ENCODE measurements at places on chromosomes 6 and 20.

GRCh38 chr20:9281803-9282202 lies 212.9 kb downstream of the PLCB4 start:
- no peak for DNase-seq

GRCh38 chr20:34074101-34074760 lies 37.8 kb downstream of the EIF2S2 start:
- DNase-seq: no peak

GRCh38 chr6:135403584-135403983 lies 94.0 kb downstream of the AHI1 start:
- DNase-seq: no peak

- no peak for DNase-seq
Observed at GRCh38 chr6:44078827-44079671, 48.2 kb downstream of the MRPL14 start.

DNA sequence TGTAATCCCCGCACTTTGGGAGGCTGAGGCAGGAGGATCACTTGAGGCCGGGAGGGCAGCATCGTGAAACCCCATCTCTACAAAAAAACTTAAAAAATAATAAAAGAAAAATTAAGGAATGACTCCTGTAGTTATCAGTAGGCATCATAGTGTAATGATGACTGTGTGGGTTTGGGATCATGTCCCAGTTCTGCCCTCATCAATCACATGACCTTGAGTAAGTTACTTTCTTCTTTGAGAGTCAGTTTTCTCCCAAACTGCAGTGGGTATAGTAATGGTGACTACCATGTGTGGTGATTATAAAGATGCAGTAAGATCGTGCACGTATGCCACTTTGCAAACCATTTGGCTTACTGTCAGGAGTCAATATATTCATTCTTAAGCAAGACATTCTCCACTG lies 89.2 kb downstream of the TXNDC5 start:
- no peak for DNase-seq

DNA sequence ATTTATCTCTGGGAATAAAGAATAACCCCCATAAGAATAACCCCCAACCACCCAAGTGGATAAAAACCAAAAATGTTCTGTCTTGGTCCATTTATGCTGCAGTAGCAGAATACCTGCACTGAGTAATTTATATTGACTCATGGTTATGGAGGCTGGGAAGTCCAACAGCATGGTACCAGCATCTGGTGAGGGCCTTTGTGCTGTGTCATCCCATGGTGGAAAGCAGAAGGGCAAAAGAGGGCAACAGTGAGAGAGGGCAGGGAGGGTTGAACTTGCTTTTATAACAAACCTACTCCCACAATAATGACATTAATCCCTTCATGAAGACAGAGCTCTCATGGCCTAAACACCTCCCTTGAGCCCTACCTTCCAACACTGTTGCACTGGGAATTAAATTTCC lies 133.7 kb downstream of the ERMARD start:
- no peak for DNase-seq

GRCh38 chr6:11341867-11342266 lies 109.4 kb upstream of the NEDD9 start:
- no peak for DNase-seq

GRCh38 chr20:31951203-31951529 lies 680 bp downstream of the PDRG1 start:
- no peak for DNase-seq

- DNase-seq: no peak
Observed at GRCh38 chr20:50338479-50339391, 148.1 kb downstream of the CEBPB start.

DNA sequence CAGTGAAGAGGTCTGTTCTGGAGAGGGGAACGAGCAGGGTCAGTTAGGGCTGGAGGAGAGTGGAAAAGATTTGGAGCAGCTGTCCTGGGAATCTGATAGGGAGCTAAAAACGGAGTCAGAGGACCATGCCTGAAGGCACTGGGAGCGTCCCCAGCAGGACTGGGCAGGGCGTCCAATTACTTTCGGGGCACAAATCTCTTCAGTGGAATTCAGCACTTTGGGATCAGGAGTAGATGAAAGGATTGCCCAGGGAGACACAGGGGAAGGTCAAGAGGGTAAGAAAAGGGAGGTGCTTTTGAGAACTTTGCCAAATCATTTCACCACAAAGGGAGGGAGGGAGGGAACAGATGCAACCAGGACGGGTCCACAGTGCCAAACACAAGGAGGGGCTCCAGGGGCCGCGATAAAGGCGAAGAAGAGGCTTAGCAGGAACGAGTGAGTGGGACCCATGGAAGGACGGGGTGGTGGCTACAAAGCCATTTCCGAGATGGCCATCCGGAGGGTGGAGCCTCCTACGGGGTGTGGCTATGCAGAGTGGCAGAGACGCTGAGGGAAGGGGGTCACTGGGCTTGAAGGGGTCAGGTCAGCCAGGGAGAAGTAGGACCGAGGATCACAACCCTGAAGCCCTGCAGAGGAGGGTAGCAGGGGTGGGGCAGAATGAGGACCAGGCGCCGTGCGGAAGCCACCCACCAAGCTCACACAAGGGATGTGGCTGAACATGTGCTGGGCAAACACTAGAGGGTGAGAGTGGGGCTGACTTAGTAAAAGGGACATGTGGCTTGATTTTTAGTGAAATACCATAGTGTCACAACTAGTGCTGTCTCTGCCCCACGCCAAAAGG lies 180.0 kb upstream of the RREB1 start:
- DNase-seq: no peak

DNA sequence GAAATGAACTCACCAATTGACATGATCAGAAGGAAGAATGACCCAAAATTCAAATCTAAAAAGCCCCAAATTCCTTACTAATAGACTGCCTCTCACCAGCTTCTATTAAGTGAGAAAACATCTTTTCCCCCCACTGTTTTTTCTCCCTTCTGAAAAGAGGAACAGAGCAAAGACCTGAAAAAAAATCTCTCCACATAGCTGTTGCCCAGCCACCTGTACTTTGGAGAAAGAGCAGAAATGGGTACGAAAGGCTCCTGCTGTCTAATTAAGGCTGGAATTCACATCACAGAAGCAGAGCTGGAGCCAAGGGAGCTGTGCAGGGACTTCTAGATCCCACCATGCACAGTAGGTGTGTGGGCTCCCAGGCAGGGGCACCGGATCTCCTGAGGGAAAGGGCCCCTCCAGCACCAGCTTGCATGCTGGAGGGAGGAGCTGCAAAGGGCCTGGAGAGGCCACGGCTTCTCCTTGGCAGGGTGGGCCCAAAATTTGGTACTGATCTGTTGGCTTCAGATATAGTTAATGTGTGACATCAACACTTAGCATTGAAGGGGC lies 73.2 kb upstream of the DUSP22 start:
- no peak for DNase-seq

DNA sequence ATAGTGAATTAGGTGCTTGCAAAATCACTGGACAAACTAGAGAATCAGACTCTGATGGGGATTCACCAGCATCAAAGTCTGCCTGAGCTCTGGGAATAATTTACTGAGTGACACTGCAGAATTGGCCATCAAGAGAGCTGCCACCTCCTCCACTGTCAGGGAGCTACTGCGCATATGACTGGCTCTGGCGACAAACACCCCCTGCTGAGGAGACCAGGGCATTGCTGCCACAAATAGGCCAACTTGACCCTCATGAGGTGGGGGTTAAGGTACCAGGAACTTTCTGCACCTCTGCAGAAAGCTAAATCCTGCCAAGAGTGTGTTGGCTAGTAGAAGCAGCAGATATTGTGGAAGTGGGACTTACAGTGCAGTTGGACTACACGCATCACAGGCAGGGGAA lies 88.0 kb downstream of the CDS2 start:
- no peak for DNase-seq

- no peak for DNase-seq
Observed at GRCh38 chr20:40654876-40655275, 34.2 kb downstream of the MAFB start.

GRCh38 chr6:166866839-166867637 lies 89.3 kb downstream of the RNASET2 start:
- DNase-seq: no peak

DNA sequence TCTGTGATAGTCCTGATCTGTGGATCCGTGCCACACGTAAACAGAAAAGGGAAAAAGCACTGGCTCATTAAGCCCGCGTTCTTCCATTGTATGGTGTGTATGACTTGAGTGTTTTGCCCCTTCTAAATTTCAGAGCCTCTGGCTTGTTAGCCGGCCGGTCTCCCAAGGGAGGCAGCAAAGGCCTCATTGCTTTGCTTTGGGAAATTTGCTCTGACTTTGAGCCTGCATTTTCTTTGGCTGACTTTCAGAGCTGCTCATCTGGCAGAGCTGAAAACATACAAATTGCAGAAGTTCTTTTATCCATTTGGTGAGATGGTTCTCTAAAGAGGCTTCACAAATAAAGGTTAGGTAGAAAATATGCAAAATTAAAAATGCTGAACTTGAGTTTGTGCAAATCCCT lies 123.0 kb downstream of the UTRN start:
- no peak for DNase-seq

GRCh38 chr6:111592726-111593511 lies 12.8 kb downstream of the TRAF3IP2 start:
- no peak for DNase-seq

GRCh38 chr6:15008269-15008668 lies 237.6 kb upstream of the JARID2 start:
- no peak for DNase-seq

DNA sequence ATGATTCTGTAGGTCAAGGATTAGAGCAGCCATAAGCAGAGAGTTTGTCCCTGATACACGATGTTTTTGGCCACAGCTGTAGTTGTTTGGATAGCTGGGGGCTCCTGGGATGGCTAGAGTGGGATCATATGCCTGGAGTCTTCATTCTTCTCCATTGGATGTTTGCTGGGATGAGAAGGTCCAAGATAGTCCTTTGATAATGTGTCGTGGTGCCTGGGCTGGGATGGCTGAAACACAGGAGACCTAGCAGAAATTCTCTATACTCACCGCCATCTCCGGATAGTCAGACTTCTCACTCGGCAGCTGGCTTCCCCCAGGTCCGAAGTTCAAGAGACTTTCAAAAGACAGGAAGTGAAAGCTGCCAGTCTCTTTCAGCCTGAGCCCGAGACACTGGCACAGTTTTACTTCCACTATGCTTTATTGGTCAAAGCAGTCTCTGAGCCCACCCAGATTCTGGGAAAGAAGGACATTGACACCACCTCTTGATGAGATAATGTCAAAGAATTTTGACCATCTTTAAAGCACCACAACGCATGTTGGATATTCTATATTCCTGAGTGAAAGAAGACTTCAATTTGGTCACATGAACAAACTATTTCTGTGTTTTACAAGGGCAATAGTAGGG lies 16.0 kb downstream of the MARCKS start:
- peak; percentile 27 for DNase-seq

DNA sequence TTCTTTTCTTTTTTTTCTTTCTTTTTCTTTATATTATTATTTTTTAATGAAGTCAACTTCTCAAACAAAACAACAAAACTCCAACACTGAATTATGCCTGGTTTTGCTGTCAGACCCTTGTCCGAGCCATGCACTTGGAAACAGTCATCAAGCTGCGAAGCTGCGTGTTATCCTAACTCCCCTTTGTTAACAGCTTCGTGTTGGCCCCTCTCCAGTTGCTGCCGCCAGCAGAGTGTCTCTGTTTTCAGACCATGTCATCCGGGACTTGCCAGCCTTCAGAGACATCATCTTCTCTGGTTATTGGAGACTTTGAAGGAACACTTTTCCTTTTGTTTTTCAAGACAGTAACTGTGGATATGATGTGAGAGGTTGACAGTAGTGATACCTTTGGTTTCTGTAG lies 83.1 kb downstream of the TRMT11 start:
- DNase-seq: no peak

- no peak for DNase-seq
Observed at GRCh38 chr6:166806962-166807757, 149.2 kb downstream of the RNASET2 start.

DNA sequence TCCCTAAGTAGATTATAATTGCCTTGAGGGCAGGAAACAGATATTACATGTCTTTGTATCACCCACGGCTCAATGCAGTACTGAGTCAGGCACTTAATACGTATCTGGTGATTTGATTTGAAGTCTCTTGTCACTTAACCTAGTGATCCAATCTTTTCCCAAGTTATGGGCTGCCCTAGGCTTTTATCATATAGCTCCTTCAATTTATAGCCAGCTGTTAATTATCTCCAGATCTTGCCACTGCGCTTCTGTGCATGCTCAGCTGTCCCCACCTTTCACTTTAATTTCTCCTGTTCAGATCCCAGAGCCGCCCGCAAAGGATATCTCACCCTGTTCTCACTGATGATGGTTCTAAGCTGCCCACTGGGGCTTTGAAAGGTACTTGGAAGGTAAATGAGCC lies 41.9 kb downstream of the SNHG17 start:
- no peak for DNase-seq

DNA sequence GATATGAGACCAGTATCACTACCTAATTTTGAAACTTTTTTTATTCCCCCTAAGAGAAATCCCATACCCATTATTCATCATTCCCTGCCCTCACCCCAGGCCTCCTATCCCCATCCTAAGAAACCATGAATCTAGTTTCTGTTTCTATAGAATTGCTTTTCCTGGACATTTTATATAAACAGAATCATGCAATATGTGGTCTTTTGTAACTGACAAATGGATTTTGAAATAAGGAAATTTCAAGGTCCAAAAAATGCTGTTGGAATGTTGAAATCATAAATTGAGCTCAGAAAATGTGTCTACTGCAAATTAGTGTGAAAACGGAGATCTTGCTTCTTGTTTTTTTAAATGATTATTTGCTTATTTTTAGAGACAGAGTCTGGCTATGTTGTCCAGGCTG lies 25.1 kb downstream of the RNF217 start:
- no peak for DNase-seq

DNA sequence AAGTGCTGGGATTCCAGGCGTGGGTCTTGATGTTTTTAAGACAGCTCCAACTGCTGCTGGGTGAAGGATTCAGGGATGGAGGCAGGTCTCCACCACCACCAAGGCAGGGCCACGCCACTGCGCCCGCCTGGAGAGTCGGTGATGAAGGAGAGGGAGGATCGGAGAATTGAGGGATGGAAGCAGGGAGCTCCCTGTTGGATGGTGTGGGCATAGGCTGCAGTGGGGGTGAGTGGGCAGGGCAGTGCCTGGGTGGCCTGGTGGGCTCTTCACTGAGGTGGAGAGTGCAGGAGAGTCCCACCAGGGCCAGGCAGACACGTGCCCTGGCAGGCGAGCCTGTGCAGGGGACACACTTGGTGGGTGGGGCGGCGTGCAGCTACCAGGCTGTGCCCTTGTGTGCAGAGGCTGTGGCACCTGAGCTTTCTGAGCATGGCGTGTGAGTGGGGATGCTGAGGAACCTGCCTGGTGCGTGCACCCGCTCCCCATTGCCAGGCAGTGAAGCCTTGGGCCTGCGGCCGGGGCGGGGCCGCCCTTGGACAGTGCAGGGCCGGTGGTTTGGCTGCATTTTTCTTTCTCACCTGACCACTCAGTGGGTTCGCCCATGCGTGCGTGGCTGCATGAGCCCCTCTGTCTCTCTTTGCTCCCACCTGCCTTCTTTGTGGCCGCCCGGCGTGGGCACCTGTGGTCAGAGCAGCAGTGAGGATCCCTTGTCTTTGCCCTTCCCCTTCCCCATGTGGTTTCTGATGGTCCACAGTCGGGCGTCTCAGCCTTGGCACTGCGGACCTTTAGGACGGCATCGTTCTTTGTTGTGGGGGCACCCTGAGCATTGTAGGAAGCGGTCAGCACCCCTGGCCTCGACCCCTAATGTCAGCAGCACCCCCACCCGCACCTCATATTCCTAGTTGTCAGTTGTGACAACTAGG lies 11.3 kb downstream of the RBM38 start:
- DNase-seq: no peak

GRCh38 chr20:40583205-40583604 lies 105.8 kb downstream of the MAFB start:
- no peak for DNase-seq

GRCh38 chr20:8155229-8155628 lies 23.2 kb downstream of the PLCB1 start:
- no peak for DNase-seq

Data from bone marrow (tissue), 2 donors.